Activated CD4-positive, alpha-beta T cell treated with anti-CD3 and anti-CD28 coated beads, Interleukin-2, Interleukin-4, amounts not matched to agents 100 ng/mL and 50 ng/mL, durations not matched to agents 16 hours and 8 hours (primary cell): ENCODE measurements at places on chromosomes 5 and 9.
A peak's percentile ranks its signal among the peaks of the same experiment; 100 is the strongest.

GRCh38 chr5:65086234-65086890, 317.6 kb downstream of the CWC27 start:
- peak; percentile 7 for DNase-seq

- no peak for DNase-seq
Measured at GRCh38 chr5:84085387-84086041, 299.2 kb downstream of the EDIL3 start.

- DNase-seq: no peak
Measured at GRCh38 chr9:129311643-129312042, 133.6 kb upstream of the IER5L start.

GRCh38 chr9:14027116-14027800, 286.7 kb downstream of the NFIB start:
- no peak for DNase-seq

DNA sequence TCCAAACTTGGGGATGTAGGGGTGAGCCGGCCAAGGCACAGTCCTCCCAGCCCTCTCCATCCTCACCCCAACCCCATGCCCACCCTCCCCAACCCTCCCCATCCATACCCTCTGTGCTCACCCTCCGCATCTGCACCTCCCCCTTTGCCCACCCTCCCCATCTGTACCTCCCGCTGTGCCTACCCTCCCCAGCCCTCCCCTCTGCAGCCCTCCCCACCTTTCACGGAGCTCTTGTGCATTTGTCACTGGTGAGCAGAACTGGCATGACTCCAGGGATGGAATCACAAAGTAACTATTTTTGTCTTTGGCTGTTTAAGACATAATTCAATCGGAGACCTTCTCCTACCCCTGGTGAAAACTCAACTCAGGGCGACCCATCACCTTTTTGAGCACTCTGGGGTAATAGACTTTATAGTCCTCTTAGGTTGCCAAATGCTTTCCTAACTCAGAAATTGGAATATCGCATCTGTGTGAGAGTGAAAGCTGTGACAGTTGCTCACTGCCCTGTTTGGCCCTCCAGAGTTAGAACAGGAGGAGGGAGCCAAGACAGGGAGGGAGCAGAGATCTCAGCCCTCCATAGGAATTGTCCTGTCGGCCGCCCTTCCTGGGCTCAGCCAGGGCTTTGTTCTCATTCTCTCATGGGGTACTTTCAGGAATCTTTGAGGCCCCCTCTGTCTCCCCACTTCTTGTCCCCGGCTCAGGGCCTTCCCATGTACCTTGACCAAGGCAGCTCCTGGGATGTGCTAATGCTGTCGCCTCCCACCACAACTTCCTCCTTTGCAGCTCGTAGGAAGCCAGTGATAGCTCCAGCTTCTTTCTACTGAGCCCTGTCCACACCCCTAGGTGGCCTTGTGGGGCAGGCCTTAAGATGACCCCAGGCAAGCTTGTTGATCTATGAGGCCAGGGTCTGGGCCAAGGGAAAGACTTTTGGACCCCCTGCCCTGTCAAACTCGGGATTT, 36.2 kb downstream of the OTULIN start:
- no peak for DNase-seq

GRCh38 chr5:106393276-106393675, 1277.5 kb downstream of the EFNA5 start:
- DNase-seq: no peak

- no peak for DNase-seq
Measured at GRCh38 chr5:75510836-75511434, 494 bp downstream of the CERT1 start.

DNA sequence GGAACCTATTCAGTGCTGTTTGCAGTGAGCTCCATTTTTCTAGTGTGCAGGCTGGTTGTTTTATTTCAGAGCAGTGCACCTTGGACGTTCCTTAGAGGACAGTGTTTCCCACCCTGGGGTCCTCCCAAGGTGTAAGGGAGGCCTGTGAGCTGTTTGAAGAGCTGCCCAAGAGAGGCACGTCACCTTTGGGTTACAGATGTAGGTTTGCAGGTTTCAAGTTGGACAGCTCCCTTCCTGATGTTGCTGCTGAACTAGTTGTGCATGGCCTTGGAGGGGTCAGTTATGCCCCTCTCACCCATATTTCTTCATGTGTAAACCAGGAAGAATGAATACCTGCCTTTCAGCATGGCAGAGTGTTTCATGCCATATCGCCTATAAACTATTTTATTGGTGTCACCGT, 34.7 kb upstream of the POMT1 start:
- no peak for DNase-seq

DNA sequence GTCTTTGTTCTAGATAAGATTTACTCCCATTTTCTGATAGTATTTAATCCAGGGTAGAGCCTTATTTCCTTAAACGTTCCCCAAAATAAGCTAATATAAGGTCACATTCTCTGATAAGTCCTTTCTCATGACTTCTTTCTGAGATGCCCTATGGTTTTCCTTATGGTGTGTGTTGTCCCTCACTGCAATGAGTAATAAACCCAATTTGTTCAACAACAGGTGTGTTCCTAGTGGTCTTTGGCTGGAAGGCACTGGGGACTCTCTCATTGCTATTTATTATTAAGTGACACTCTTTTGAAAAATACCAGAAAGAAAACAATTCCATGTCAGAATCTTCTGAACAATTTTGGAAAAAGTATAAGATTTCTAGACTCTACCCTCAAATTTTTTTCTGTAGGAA, 256.5 kb upstream of the PPP1R2B start:
- no peak for DNase-seq

DNA sequence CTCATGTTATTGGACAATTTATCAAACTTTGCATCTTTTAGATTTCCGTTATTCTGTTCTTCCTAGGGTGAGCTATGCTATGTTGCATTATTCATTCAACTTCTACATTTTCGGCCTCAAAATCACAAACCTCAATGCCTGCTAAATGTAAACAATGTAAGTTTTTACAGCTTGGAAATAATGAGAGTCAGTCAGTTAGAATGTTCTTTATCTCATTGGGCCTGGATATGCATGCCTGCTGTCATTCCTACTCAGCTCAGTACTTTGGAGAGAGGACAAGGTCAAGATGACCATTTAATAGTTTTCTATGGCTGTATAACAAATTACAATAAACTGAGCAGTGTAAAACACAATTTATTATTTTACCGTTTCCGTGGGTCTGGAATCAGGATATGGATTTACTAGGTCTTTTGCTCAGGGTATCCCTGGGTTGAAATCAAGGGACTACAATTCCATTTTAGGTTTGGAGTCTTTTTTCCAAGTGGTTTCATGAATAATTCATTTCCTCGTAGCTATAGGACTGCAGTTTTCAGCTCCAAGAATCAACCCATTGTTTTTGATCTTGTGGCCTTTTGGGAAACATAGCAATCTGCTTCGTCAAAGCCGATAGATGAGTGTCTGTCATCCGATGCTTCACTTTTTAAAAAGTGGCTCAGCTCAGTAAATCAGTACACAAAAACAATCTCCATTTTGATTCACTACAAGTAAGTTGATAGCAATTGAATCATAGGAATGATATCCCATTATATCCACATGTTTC, 1143.2 kb upstream of the CDH6 start:
- no peak for DNase-seq

DNA sequence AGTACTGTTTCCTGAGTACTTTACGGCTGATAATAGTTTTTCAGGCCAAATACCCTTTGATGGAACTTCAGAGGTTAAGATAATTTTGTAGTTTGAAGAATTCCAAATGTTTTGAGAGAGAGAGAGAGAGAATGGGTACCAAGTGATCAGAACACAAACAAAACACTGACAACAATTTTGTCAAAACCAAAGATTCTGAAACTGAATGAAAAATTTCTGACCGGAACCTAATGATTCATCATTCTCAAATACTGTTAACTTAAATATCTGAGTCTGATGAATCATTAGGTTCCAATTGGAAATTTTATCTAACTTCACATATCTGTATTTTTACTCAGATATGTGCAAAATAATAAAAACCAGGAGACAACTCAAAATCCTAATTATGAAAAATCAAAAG, 4.0 kb downstream of the LMBRD2 start:
- no peak for DNase-seq

GRCh38 chr9:133948561-133949485, 43.3 kb downstream of the VAV2 start:
- DNase-seq: no peak

- DNase-seq: no peak
Measured at GRCh38 chr5:82331557-82331956, 53.4 kb upstream of the RPS23 start.

DNA sequence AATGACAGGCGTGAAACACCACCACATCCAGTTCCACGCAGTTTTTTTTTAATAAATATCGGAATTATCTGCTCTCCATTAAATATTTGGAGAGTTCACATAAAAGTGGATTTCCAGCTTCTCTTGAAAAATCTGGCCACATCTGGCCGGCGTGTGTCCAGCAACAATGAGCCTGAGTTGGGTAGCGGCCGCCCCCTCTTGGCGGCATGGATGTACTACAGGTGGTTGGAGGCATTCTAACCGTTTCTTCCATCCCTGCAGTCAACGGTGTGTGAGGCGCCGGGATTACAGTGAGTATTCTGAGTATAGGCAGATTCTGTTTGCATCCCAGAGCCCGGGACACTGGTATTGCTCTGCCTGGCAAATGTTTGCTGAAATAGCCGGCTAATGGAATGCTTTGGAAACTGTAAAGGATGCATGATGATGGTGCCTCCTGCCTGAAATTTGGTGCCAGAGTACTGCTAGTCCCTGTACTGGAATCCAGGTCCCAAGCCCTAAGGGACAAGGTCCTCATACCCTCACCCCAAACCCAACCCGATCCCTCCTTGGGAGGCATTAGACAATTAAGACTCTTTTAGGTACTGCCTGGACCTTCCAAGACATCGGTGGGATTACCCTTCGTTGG, 13.6 kb upstream of the GM2A start:
- peak; percentile 68 for DNase-seq

GRCh38 chr9:94175669-94176068, 83.4 kb upstream of the ZNF169 start:
- DNase-seq: no peak

GRCh38 chr9:78544230-78544629, 247.3 kb downstream of the PSAT1 start:
- no peak for DNase-seq

- peak; percentile 64 for DNase-seq
Measured at GRCh38 chr9:114805670-114806525, at the start of gene TNFSF15. Gene TNFSF15, minus strand, starts transcription at chr9:114806039. Its CDS starts 27 bp downstream, at chr9:114806012.

- DNase-seq: no peak
Measured at GRCh38 chr5:83277154-83277553, 194.4 kb upstream of the VCAN start.

DNA sequence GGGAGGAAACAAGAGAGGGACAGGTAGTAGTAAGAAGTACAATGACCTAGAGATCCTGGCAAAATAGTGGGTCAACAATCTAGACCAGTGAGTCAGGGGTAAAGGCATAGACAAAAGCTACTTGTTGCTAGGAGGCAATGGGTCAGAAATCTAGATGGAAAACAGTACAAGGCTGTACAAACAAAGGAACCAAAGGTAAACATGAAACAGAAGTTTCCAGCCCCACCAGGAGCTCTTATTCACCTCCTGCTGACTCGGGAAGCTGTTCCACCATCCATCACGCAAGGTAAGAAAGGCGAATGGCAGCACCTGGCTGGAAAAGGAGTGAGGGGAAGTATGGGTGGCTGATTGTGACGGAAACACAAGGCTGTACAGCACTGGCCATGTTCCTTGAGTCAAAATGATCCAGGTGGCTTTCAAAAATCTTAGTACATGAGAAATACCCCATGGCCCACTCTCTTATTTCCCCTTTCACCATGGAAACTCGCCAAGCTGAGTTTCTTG, 70.5 kb upstream of the RAI14 start:
- no peak for DNase-seq

GRCh38 chr5:78795757-78796156, 147.2 kb upstream of the LHFPL2 start:
- peak; percentile 14 for DNase-seq

GRCh38 chr5:39650008-39650762, 225.4 kb upstream of the DAB2 start:
- DNase-seq: peak; percentile 17

GRCh38 chr9:136728548-136729123, 14.1 kb downstream of the LCN10 start:
- no peak for DNase-seq

GRCh38 chr5:159851053-159851452, 65.2 kb upstream of the ADRA1B start:
- DNase-seq: no peak

DNA sequence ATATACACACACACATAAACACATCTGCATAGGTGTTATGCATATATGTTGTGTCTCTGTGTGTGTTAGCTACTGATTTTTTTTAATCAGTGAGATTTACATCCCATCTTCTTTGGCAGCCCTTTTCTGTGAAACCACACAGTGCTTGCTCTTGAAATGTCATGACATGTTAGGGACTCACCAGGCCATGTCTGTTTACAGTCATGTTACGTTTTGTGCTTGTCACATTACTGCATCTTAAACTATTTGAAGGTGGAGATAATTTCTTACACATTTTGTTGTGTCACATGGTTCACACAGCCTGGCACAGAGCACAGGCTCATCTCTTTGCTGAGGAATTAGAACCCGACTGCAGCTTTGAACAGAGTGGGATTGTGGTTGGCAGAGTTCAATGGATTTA, 364.4 kb upstream of the RIOK2 start:
- DNase-seq: no peak

- DNase-seq: no peak
Measured at GRCh38 chr5:116370886-116371285, 203.7 kb downstream of the SEMA6A start.

DNA sequence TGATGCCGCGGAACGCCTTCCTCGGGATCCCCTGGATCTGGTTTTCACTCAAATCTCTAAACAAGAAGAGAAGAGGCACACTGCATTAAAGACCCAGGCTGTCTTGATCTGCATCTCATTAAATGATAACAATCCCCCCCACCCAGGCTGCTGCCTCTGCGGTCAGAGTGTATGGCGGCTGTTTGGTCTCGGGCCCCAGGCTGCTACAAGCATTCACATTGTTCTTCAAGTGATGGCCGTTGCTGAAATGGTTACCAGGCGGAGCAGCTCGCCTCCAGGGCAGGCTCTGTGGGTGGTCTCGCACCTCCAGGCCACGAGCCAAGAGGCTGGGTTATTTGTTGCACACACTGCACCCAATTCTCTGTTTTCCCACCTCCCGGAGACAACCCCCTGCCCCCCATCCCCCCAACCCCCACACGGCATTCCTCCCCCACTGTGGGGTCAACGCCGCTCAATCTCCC, 304.1 kb upstream of the PANK3 start:
- no peak for DNase-seq

GRCh38 chr5:68277431-68277830, 61.9 kb downstream of the PIK3R1 start:
- no peak for DNase-seq

DNA sequence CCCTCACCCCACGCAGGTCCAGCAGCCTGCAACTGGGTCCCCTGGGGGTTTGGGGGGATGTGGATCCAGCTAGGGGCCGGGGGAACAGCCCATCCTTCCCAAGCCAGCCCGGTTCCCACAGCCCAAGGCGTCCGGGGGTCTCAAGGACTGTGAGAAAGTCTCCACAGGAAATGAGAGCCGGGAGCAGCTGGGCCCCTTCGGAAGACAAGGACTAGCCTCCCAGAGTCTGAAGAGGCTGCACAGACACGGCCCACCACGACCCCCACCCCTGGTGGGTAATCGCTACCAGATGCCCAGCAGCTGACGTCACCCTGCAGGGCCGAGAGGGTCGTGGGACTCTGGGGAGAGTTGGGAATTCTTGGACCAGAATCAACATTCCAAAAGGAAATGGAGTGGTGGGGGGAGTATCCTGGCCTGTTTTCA, 10.5 kb downstream of the SH2D3C start:
- no peak for DNase-seq

GRCh38 chr5:68239487-68239886, 23.9 kb downstream of the PIK3R1 start:
- peak; percentile 77 for DNase-seq

- no peak for DNase-seq
Measured at GRCh38 chr5:150502847-150503246, 5.1 kb upstream of the NDST1 start.

GRCh38 chr5:10556893-10557746, 6.8 kb upstream of the ANKRD33B start:
- DNase-seq: no peak
